Endothelial cell of umbilical vein (primary cell): ENCODE measurements at places on chromosomes 4 and X. TPM values are rescaled to one million over a fixed set of nuclear protein-coding genes. Genes with fewer than 3 reads are reported as not detected.

GRCh38 chr4:185343726-185344581 is 51.8 kb downstream of the LRP2BP start:
- peak; percentile 57 for DNase-seq
- H3K36me3 ChIP-seq = no peaks in the 10 kb centered on the region
- H3K27me3 ChIP-seq = no peaks in the 10 kb centered on the region
- H3K4me1 ChIP-seq = peaks cover 19% of the 10 kb centered on the region
- no peak overlapping the region for H3K4me3 ChIP-seq

DNA sequence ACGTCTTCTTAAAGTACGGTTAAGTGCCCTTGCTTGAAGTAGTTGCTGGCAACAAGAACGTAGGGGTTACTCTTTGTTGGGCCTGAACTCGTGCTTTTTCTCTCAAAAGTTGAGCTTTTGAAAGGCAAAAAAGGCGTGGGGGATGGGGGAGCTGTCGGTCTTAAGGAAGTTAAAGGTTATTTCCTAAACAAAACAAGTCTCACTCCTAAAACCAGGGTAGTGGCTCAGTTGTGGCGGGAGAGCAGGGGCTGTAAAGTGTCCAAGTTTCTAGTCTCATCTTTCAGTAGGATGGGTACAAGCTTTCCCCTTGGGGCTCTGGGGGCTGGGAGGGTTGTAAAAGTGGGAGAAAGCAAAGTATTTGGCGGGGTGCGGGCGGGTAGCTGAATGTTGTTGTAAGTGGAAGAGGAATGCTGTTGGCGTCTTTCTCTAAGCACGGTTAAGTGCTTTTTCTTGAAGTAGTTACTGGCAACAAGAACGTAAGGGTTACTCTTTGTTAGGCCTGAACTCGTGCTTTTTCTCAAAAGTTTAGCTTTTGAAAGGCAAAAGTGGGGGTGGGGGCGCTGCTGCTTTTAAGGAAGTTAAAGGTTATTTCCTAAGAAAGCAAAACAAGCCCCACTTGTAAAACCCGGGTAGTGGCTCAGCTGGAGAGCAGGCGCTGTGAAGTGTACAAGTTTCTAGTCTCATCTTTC is 904 bp upstream of the WDR1 start:
- H3K4me1 ChIP-seq = peaks cover 30% of the 10 kb centered on the region
- H3K4me3 ChIP-seq = peak overlapping the region; percentile 50
- peak overlapping the region; percentile 84 for H3K27ac ChIP-seq
- peaks cover 15% of the 10 kb centered on the region for H3K36me3 ChIP-seq
- DNase-seq = peak; percentile 58
- H3K27me3 ChIP-seq = no peaks in the 10 kb centered on the region

DNA sequence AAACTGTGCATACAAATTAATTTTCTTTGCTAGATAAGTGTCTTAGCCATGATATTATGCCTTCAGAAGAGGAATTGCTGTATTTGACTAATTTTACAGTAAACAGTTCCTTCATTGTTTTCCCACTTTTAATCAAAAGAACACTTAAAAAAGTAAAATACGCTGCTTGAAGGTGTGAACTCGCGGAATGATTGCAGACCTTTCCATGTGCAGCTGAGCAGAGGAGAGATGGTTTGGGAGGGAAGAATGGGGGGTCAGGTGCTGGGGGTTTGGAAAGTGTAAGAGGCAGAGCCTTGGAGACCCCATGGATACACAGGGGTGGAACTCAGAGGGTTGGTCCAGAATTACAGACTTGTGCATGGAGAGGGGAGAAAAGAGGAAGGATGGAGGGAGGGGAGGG is 15.3 kb downstream of the CYTL1 start:
- H3K4me3 ChIP-seq = no peak overlapping the region
- H3K36me3 ChIP-seq = no peaks in the 10 kb centered on the region
- H3K27ac ChIP-seq = no peak overlapping the region
- no peak for DNase-seq

DNA sequence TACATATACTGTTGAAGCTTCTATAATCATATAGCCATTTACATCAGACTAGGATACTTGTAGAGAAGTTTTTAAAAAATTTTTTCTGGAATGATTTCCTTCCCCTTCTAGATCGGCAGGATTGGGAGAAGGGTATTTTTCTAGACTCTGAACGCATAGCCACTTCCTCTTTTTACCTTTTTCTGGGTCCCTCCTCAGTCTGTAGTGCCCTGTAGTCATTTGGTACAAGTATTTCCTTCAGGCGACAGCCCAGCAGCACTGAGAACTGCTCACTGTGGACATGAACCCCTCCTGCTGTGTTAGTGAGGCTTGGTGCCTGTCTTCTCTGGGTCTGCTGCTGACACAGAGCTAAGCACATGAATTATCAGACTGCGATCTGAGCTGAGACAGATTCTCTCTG is 255.4 kb downstream of the ARHGAP10 start:
- no peaks in the 10 kb centered on the region for H3K4me1 ChIP-seq
- H3K27me3 ChIP-seq = no peaks in the 10 kb centered on the region
- no peaks in the 10 kb centered on the region for H3K36me3 ChIP-seq
- H3K27ac ChIP-seq = no peak overlapping the region

DNA sequence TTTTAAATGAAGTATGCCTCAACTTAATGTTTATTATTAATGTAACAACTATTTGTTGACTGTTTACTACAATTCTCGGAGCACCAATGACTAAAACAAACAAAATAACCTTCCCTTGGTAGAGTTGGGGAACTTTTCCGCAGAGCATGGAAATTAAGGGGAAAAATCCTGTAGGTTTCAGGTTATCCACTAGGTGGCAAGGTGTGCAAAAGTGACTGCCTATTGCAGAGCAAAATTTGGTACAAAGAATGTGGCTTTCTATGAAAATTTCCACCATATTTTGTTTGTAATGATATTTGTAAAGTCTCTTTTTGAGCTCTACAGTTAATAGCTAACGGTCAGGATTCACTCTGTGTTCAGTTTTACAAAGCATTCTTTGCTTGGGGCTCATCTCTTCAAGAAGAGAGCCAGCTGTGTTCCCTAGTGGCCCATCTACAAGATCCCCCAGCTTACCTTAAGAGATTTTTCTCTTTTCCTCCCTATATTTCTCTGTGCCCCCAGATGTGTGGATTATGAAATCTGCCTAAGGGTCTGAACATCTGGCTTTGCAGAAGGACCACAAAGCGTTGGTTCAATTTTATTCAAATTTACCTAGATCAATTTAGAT is 61.1 kb downstream of the FBXO8 start:
- peaks cover 11% of the 10 kb centered on the region for H3K4me1 ChIP-seq
- peaks cover 27% of the 10 kb centered on the region for H3K27me3 ChIP-seq
- no peak overlapping the region for H3K27ac ChIP-seq
- H3K36me3 ChIP-seq = no peaks in the 10 kb centered on the region
- no peak overlapping the region for H3K4me3 ChIP-seq

- H3K27me3 ChIP-seq = no peaks in the 10 kb centered on the region
- no peak overlapping the region for H3K27ac ChIP-seq
- H3K4me3 ChIP-seq = no peak overlapping the region
- no peak for DNase-seq
Measured at GRCh38 chr4:69713593-69713992, 46.8 kb downstream of the SULT1B1 start.

GRCh38 chrX:48575642-48576041 is 1.4 kb downstream of the RBM3 start:
- peak overlapping the region; percentile 75 for H3K4me3 ChIP-seq
- peaks cover 18% of the 10 kb centered on the region for H3K36me3 ChIP-seq
- DNase-seq = no peak
- H3K4me1 ChIP-seq = peaks cover 20% of the 10 kb centered on the region

DNA sequence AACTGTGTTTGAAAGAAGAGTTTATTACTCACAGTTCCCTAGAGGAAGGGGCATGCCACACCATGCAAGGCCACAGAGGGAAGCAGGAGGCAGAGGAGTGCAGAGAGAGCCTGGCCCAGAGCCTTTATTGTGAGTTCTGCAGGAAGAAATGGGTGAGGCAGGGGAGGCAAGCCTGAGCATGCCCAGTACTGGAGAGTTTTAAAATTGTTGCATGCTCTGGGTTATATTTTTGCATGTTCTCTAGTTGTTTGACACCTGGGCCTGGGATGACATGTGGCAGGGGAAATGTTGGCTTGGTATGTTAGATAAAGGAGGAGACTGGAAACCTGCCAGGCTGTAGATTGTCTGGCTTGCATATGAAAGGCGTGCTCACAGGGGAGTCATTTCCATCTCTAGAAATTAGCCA is 19.7 kb upstream of the CRMP1 start:
- no peaks in the 10 kb centered on the region for H3K36me3 ChIP-seq
- no peak for DNase-seq
- no peaks in the 10 kb centered on the region for H3K4me1 ChIP-seq
- H3K4me3 ChIP-seq = no peak overlapping the region
- no peak overlapping the region for H3K27ac ChIP-seq

- no peak overlapping the region for H3K27ac ChIP-seq
- no peaks in the 10 kb centered on the region for H3K36me3 ChIP-seq
- peaks cover 4% of the 10 kb centered on the region for H3K4me1 ChIP-seq
- no peak for DNase-seq
- no peak overlapping the region for H3K4me3 ChIP-seq
- no peaks in the 10 kb centered on the region for H3K27me3 ChIP-seq
Measured at GRCh38 chr4:108891896-108892590, 129.2 kb upstream of the ETNPPL start.

GRCh38 chrX:101729986-101730385 is 70.3 kb upstream of the ARMCX2 start:
- no peak overlapping the region for H3K27ac ChIP-seq
- no peaks in the 10 kb centered on the region for H3K4me1 ChIP-seq
- no peaks in the 10 kb centered on the region for H3K36me3 ChIP-seq
- H3K4me3 ChIP-seq = no peak overlapping the region
- no peaks in the 10 kb centered on the region for H3K27me3 ChIP-seq

- DNase-seq = no peak
- no peak overlapping the region for H3K27ac ChIP-seq
- H3K4me3 ChIP-seq = no peak overlapping the region
- H3K4me1 ChIP-seq = no peaks in the 10 kb centered on the region
- H3K27me3 ChIP-seq = no peaks in the 10 kb centered on the region
Measured at GRCh38 chrX:41514179-41514578, 67.0 kb downstream of the NYX start.

DNA sequence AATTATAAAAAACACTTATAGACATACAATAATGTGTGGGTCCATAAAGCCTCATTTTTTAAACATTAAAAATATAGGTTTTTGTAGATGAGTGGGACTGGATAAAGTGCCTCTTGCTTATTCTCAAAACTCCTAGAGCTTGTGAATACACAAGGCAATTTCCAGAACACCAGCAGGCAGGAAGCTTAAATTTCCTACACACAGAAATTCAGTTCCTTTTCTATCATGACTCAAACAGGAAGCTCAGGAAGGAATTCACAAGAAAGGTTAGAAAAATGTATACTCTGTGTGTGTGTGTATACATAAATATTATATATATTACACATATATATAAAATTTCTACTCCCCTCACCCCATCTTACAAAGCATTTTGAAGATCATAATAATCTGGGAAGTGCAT is 11.3 kb downstream of the MAGEB6 start:
- peak; percentile 53 for DNase-seq
- peaks cover 12% of the 10 kb centered on the region for H3K4me1 ChIP-seq
- no peak overlapping the region for H3K27ac ChIP-seq
- no peaks in the 10 kb centered on the region for H3K36me3 ChIP-seq
- H3K27me3 ChIP-seq = no peaks in the 10 kb centered on the region

Gene MAEA
- 108 and 116 TPM in 2 replicates for polyA plus RNA-seq

Gene MAGEC1
- not detected in 2 replicates for polyA plus RNA-seq

Gene PABPC4L
- polyA plus RNA-seq = 0.37 and 0.51 TPM in 2 replicates

Gene FAM149A
- 0.08 TPM in 2 replicates for polyA plus RNA-seq

Gene TMPRSS11A
- polyA plus RNA-seq = not detected in 2 replicates

Gene CLDN34
- 0.08 and 0.14 TPM in 2 replicates for polyA plus RNA-seq
